ENCODE measurements at places on chromosomes 12 and 14. TPM values are rescaled to one million over a fixed set of nuclear protein-coding genes. Genes with fewer than 3 reads are reported as not detected.

The KRT73 gene
- total RNA-seq: 6.8 TPM

The CCDC197 gene
- total RNA-seq: not detected

The ENDOU gene
- 12.6 TPM for total RNA-seq

The CDKN1B gene
- 104 TPM for total RNA-seq

The SCFD1 gene
- total RNA-seq: 33.6 TPM

DNA sequence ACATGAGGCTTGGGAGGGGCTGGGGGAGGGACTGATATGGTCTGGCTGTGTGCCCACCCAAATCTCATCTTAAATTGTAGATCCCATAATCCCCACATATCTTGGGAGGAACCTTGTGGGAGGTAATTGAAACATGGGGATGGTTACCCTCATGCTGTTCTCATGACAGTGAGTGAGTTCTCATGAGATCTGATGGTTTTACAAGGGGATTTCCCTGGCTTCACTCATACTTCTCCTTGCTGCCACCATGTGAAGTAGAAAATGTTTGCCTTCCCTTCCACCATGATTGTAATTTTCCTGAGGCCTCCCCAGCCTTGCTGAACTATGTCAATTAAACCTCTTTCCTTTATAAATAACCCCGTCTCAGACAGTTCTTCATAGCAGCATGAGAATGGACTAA is 362.9 kb downstream of the PCNX1 start:
- no peak for DNase-seq

GRCh38 chr14:30195941-30196340 is 268.3 kb upstream of the PRKD1 start:
- DNase-seq: no peak

- DNase-seq: no peak
These were observed 16.8 kb downstream of the ZCCHC8 start for GRCh38 chr12:122483969-122484368.

DNA sequence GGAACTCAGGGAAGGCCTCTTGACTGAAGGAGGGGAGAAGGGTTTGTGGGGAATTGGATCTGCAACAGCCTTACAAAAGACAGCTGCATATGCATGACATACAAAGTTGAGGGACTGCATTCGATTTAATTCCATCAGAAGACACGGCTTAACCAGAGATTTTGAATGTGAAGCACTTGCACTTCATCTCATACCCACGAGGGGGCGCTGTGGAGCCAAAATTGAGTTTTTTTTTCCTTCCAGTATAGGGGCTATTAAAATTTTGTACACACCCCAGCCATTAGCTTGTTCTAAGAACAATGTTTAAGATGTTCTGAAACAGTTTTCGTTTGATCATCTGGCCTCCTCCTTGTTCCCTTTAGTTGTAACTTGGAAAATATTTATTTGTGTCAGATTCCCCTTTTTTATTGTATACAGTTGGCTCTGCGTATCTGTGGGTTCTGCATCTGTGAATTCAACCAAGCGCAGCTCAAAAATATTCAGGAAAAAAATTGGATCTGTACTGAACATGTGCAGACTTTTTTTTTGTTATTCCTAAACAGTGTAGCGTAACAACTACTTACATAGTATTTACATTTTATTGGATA is 1.6 kb downstream of the SUDS3 start:
- DNase-seq: peak; percentile 54

GRCh38 chr14:89158701-89159100 is 258.3 kb downstream of the FOXN3 start:
- no peak for DNase-seq

- DNase-seq: no peak
These were observed 129.1 kb downstream of the GPR135 start for GRCh38 chr14:59336098-59336497.

GRCh38 chr14:24798911-24799462 is 165.0 kb upstream of the GZMB start:
- DNase-seq: no peak

DNA sequence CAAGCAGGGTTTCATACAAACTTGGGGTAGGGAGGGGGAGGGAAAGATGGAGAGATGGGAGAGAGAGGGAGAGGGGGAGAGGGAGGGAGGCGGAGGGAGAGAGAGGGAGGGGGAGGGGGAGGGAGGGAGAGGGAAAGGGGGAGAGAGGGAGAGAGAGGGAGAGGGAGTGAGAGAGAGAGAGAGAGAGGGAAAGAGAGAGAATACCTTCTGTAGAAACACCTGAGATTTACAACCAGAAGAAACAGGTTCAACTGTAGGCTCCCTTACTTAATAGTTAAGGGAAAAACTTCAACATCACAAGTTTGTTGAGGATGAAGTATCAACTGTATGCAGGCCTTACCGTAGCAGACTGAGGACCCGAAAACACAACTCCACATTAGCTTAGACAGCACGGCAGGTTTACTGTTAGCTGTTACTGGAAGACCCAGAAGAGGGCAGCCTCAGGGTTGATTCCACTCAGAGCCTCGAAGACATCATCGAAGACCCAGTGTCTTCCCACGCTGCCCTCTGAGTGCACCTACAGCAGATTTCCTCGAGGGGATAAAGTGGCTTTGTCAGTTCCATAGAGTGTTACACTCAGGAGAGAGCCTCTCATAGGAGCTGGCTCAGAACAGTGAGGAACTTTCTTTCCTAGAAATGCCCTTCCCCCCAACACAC is 72.4 kb downstream of the NT5DC3 start:
- no peak for DNase-seq

DNA sequence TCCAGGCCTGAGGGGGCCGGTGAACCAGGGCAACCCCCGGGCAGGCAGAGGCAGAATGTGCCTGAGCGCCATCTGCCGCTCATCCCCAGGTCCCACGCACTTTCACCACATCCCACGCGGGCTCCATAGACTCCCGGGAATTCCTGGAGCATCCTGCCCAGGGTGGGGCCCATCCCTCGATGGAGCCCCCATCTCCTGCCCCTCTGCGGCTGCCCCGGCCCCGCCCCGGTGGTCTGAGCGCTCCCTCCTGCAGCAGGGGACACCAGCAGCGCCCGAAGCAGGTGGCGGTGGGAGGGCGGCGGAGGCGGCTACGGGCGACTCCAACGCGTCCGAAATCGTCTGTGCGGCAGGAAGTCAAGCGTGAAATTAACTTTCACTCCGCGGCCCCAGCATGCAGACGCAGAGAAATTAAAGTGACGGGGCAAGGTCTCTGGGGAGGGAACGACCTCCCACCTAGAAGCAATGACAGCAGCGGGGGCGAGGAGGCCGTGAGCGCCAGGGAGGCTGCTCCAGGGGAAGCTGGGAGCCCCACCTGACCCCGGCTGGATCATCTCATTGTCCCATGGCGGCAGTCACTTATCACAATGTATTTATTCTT is 122.2 kb downstream of the NCOR2 start:
- no peak for DNase-seq

- peak; percentile 43 for DNase-seq
These were observed 49.3 kb downstream of the RAB35 start for GRCh38 chr12:120067084-120067869.

DNA sequence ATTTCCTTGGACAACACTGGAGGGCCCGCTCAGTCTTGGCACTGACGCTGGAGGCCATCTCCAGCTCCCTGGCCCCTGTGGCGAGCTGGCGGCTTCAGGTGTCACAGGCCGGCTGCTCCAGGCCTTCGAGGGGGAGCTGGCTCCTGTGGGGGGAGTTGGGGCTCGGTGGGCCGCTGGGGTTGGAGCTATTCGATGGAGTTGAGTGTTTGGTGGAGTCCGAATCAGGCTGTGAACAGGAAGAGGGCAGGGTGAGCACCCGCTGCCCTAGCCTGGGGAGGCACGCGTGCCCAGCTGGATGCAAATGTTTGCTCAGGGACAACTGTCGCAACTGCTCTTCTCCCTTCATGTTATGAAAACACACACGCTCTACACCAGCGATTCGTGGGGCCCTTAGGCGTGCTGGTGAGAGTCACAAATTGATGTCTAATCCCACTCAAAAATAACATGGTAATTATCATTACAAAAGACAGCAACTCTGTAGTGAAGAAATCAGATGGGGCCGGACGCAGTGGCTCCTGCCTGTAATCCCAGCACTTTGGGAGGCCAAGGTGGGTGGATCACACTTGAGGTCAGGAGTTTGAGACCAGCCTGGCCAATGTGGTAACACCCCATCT is 11.3 kb downstream of the AMN start:
- DNase-seq: no peak

- DNase-seq: no peak
These were observed 387.7 kb downstream of the TMTC2 start for GRCh38 chr12:83074358-83074894.
